ENCODE measurements at places on chromosomes 5 and 9.

DNA sequence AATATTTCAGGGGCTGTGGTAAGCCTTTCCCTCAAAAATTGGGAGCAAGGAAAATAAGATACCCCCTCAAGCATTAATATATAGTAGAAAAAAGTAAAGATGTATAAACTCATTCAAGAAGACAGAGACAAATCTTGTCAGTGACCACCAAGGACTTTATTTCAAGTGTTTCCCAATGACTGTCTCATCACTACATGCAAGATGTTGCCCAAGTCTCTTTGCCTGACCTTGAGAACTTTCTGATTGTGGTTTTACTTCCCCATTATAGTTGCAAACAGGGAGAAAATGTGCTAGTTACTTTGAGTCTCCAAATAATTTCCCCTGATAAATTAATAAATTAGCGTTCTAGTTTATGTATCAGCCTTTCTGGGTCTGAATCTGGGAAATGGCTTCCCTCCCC lies 4.0 kb upstream of the SLC46A2 start:
- DNase-seq = no peak

DNA sequence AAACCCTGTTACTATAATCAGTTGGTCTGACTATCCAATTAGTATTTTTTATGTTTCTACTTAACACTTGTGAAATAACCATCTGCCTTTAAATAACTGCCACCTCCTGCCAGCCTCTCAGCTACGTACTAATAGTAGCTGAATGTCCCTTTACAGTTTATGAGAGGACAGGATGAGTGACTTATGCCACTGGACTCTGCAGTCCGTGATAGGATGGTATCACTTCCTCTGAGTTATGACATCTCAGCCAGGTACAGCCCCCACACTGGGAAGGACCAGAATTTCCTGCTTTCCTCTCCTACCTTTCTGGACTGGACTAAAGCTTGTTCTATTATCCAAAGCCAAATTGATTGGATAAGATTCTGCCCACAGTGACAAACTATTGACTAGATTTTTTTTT lies 102.9 kb downstream of the ZFAND5 start:
- DNase-seq = no peak

DNA sequence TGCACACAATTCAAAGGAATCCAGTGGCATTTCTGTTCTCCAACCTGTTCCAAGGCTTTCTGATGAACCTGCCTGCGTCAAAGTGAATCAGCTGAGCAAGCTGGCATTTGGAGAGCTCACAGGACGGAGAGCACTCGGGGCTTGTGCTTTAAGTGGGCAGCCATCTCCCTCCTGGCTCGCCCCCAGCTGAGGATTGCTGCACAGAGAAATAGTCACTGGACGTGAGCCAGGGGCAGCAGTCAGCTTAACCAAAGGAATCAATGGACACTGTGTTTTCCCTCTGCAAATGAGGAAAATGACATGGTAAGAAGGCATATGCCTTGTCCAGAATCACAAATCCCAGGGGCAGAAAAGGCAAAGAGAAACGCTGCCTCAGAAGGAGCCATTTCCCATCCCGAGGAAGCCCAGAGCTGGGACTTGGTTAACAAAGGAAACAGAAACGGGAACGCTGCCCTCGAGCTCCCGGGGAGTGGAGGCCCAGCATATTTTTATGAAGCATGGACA lies 299.4 kb downstream of the ZSWIM6 start:
- DNase-seq = no peak

DNA sequence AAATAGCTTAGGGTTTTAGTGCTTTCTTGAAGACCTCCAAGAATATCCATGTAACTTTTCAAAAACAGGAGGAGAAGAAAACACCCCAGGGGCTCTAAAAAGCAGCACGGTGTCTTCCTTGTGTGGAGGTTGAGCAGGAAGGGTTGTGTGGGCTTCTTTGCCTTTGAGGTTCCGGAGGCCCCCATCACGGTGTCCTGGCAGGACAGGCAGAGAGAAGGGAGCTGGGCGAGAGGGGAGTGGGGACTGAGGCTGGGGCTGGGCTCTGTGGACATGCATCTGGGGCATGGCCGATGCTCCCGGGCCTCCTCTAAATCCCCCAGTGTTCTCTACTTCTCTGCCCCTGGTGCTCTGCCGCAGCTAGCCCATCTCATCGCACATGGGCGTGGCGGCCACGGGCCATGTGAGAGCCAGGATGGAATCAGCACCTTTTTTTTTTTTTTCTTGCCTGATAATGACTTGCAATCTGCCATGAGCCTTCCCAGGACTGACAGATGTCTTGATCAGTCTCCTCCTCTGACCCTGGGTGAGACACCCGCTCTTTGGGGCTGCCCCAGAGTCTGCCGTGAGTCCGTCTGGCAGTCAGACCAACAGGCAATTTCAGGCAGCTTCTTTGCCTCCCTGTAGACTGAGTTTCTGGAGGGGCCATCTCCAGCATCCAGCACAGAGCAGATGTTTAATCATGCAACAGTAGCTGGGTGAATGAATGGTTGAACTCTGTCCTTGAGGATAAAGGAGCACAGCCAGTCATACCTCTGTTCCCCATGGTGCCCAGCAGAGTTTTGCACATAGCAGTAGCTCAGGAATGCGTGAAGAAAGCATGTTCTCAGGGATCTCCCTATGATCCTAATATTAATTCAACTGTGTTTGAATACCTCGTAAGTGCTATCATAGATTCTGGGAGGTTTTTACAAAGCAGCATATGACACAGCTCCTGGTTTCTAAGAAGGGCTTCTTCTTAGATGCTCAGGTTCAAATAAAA lies 12.1 kb downstream of the CXCL14 start:
- DNase-seq = no peak

GRCh38 chr9:94912700-94913249 lies 186.3 kb downstream of the AOPEP start:
- no peak for DNase-seq

DNA sequence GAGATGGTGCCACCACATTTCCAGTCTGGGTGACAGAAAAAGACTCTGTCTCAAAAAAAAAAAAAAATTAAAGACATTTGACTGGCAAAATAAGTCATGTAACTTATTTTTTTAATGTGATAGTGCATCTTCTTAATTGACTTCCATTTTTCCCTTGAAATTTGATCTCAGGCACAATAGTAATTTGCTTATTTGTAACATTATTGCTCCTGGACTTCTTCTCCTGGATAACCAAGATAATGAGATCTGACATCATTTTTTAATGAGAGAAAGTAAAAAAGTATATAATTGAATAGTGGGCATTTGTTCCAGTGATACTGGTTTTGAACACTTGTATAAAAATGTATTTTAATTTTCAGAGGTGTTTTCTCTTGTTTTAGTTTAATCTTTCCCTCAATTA lies 3.5 kb downstream of the ARHGEF28 start:
- DNase-seq = no peak

DNA sequence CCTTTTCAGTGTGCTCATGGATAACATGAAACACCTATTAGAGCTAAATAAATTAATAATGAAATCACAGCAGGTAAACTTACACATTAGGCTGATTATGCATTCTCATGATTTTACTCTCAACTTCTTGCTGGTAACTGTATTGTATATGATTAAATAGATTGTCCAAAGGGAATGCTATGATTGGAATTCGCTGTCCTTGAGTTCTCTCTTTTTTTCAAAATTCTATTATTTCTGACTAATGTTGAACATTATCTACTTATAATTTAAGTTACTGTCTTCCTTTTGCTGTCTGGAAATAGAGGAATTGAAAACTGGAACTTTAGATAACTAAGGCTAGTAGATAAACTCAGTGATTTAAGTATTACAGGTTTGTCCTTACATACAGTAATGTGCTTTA lies 13.1 kb downstream of the CENPH start:
- no peak for DNase-seq

DNA sequence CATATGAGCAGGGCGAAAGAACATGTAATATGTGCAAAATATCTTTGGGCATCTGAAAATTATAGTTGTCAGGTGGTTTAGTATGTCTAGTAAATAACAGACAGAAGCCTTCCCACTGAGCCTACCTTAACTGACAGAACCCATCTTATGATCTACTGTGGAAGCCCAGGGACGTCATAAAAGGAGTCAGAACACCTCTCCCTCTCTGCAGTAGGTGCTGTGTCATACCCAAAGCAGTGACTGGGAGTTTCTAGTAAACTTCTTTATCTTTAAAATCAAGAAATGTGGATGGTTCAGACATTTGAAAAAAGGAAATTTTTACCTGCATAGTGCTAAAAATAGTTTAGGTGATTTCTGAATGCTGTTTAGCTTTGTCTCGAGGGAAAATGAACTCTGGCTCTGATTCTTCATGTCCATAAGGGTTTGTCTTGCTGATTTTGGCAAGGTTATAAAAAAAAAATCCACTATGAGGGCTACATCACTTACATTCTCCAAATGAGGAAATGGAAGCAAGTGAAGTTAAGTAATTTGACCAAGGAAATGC lies 104.0 kb downstream of the NUDT12 start:
- DNase-seq = no peak
